ENCODE measurements at places on chromosomes 6 and 20. TPM values are rescaled to one million over a fixed set of nuclear protein-coding genes. Genes with fewer than 3 reads are reported as not detected.

DNA sequence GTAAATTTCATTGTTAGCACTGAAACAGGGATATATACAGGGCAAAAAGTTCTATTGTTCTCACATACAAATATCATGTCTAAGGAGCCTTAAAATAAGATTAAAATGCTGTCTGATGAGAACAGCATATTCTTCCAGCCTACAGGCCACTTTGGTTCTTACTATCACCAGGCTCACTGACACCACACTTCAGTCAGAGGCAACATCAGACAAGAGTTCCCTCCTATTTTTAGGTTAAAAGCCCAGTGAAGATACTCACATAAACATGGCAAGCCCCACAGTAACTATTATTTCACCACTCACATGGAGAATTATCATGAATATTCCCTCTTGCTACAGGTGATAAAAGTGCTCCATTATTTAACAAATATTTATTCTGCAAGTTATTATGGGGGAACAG, 175.8 kb downstream of the ISM1 start:
- no peak for DNase-seq

GRCh38 chr6:135014353-135014832, 40.2 kb downstream of the HBS1L start:
- DNase-seq, result no peak

GRCh38 chr20:3041854-3042409, 1.5 kb upstream of the GNRH2 start:
- DNase-seq, result no peak

- peak; percentile 93 for DNase-seq
Observed at GRCh38 chr20:49562311-49563014, 5.5 kb downstream of the PTGIS start.

GRCh38 chr20:10731190-10731965, 57.6 kb upstream of the JAG1 start:
- no peak for DNase-seq

GRCh38 chr20:34713194-34713943, 9.2 kb downstream of the TP53INP2 start:
- DNase-seq, result no peak

The NKAIN2 gene
- total RNA-seq, result 0.42 TPM

The CST5 gene
- not detected for total RNA-seq

The MATN4 gene
- total RNA-seq, result not detected

The SNAP25 gene
- 0.29 TPM for total RNA-seq

Measured in mesenteric fat pad (tissue), 1 donor.